ENCODE measurements at places on chromosomes 1 and 21. TPM values are rescaled to one million over a fixed set of nuclear protein-coding genes. Genes with fewer than 3 reads are reported as not detected.
A peak's percentile ranks its signal among the peaks of the same experiment; 100 is the strongest.

IFI16 gene
- 25.7 TPM for total RNA-seq

LCE3E gene
- not detected for total RNA-seq

IGSF21 gene
- 1.1 TPM for total RNA-seq

HRNR gene
- not detected for total RNA-seq

AIRE gene
- not detected for total RNA-seq

PHLDA3 gene
- 129 TPM for total RNA-seq

ARL8A gene
- total RNA-seq: 60.8 TPM

PPM1J gene
- 0.42 TPM for total RNA-seq

CBR1 gene
- total RNA-seq: 130 TPM

LYSMD1 gene
- 23.5 TPM for total RNA-seq

EPHA8 gene
- total RNA-seq: not detected

DNALI1 gene
- 15.7 TPM for total RNA-seq

SFN gene
- not detected for total RNA-seq

TNFRSF8 gene
- 2.0 TPM for total RNA-seq

DNA sequence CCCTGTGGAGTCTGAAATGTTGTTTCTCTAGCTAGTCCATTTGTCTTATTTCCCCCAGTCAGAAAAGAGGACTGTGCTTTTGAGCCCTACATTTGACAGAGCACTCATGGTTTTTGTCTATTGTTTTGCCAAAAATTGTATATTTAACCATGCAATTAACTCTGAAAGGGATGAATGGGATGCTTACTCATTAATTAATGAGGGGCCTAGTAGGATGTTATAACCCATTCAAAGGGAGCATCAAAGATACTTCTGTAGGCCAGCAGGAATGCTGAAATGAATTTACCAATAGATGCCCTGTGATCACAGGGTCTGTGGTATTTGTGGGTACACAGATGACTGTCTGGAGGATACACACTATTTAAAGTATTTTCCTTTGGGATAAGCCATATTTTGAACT is 147.7 kb downstream of the FCRL5 start:
- DNase-seq: no peak

DNA sequence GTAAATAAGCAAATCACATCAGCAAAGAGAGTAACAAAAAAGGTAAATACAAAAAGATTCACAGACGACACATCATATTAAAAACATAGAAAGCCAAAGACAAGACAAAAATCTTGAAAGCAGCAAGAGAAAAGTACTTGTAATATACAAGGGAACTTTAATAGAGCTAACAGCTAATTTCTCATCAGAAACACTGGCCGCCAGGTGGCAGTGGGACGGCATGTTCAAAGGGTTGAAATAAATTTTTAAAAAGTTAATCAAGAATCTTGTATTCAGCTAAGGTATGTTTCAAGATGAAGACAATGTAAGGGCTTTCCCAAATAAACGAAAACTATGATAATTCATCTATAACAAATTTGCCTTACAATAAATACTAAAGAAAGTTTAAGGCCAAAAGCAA is 358.1 kb downstream of the LRRIQ3 start:
- no peak for DNase-seq

GRCh38 chr21:33064623-33065390 is 5.1 kb upstream of the OLIG1 start:
- DNase-seq: no peak

GRCh38 chr1:201461645-201462441 is 7.1 kb downstream of the PHLDA3 start:
- DNase-seq: no peak

GRCh38 chr21:35203093-35203977 is 154.2 kb upstream of the RUNX1 start:
- DNase-seq: no peak

DNA sequence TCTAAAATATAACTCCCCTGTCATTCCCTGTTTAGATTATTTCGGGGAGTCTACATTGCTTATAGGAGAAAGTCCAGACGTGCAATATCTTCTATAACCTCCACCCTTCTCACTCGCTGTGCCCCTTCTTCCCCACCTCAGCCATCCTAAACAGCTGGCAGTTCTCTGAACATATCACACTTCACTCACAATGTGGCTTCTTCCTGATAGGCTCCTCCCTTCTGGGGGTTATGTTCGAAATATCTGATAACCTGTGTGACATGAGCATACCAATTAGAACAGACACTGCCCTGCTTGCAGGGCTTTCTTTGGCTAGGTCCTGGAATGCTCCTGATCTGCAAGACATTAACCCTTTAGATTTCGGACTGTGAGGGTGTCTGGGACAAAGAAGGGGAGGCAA is 274.6 kb downstream of the NFIA start:
- DNase-seq: no peak

- DNase-seq: no peak
Measured at GRCh38 chr1:157301477-157302198, 163.4 kb upstream of the ETV3 start.

DNA sequence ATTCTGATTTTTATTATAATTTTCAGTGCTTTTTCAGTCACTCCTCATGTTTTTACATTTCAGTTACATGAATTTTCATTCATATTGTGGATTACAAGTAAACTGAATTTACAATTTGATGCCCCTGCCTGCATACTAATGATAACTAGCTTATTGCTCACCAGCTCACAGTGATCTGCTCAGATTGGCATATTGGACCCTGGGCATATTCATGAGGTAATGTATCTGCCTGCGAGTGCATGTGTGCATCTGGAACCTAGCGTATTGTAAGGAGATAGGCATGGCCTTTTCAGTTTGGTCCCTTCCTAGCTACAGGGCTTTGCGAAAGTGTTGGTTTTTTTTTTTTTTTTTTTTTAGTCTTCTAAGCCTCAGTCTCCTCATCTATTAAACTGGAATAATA is 213.7 kb downstream of the SDCCAG8 start:
- DNase-seq: no peak

GRCh38 chr1:84506002-84506728 is at the start of the genes GNG5 and SPATA1:
TSS of gene GNG5 (minus strand) at chr1:84506581. CDS start at chr1:84506091, 490 bp downstream.
TSS of gene SPATA1 (plus strand) at chr1:84506386. CDS start at chr1:84516360, 9,974 bp downstream.
- DNase-seq: peak; percentile 99

DNA sequence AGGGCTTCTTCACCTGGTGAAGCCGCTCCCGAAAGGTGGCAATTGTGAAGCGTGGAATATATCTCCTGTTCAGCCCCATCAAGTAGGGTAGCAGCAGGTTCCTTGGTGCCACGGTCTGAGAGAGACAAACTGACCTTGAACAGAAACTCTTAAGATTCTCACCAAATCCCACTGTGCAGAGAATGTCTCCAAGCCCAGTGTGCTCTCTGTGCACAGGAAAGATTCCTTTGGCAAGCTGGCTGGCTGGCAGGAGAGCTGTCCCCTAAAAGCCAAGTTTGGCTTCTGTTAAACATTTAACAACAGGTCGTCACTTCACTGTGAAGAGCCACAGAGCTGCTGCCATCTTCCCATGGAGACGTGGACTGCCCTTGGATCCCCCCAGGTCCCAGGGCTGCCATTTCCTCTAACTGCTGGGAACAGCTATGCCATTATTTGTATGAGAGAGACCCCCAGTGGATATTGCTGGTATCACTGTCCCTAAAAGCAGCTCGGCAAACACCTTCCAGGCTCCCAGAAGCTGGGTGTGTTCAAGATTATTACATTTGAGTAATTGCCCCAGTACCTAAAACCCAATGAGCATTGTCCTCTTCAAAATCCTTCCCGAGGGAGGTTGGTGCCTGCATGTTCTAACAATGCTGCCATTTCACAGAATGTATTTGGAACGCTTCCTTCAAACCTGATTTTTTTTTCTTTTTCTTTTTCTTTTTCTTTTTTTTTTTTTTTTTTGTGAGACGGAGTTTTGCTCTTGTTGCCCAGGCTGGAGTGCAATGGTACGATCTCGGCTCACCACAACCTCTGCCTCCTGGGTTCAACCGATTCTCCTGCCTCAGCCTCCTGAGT is 71.8 kb downstream of the CD58 start:
- no peak for DNase-seq

DNA sequence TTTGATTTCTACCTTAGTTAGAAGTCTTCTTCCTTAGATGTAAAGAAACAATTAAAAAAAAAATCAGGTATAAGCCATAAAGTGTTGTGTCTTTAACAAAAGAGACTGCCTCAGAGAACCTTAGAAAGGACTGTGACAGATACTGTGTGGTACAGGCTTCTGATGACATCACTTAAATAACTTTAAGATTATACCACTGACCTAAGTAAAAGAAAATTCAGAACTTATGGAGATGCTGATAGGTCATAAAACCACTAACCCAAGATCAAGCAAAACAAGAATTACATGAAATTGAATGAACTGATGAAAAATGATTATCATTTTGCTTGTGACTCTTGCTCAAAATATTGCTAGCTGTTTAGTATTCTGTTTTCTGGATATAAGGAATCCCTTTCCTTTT is 220.8 kb downstream of the NRIP1 start:
- DNase-seq: no peak

DNA sequence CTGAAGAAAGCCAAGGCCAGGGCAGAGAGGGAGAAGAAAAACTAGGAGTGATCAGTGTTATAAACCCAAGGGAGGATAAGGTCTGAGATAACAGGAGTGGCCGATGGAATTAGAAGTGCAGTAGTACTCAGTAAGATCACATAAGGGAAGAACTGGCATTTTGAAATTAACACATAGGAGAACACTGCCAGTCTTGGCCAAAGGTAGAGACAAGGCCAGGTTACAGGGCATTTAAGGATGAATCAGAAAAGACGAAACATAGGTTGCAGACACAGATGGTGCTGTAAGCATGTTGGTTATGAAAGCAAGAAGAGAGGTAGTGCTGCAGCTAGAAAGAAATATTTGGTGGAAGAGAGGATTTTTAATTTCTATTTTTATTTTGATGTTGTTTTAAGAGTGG is 278.9 kb upstream of the SNX7 start:
- no peak for DNase-seq

DNA sequence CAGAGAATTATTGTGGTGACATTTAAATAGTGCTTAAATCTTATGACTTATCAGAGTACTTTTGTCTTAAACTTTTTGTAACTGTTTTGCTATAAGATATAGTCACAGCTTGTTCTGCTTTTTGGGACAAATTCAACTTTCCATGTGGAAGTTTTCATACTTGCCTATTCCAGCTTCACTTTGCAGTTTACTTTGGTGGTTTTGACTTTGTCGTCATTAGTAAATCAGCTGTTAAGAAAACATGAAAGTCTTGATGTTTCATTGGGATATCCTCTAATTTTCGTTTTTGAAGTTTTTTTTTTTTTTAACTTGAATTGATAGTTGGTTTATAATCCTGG is 31.3 kb downstream of the SDCCAG8 start:
- no peak for DNase-seq

- no peak for DNase-seq
Measured at GRCh38 chr1:85448358-85448757, 16.6 kb downstream of the DDAH1 start.

DNA sequence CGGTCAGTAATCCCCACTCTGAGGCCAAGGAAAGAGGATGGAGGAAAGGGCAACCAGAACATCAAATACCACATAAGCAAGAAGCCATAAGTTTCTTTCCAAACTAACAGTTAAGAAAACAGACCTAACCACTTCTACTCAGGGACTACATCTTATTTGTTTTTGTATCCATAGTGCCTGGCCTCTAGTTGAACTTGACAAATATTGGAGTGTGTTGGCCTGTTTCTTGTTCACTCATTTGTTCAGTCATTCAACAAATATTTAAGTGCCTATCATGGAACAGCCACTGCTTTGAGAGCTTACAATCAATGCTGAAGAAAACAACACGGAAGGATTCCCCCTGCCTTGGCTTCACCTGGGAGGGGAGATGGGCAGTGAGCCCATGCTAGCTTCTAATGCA is 69.7 kb downstream of the ST6GALNAC3 start:
- no peak for DNase-seq

DNA sequence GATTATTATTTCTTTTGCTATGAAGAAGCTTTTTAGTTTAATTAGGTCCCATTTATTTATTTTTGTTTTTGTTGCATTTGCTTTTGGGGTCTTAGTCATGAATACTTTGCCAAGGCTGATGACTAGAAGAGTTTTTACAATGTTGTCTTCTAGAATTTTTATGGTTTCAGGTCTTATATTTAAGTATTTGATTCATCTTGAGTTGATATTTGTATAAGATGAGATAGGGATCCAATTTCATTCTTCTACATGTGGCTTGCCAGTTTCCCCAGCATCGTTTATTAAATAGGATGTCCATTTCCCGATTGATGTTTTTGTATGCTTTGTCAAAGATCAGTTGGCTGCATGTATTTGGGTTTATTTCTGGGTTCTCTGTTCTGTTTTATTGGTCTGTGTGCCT is 8.5 kb upstream of the ACBD6 start:
- DNase-seq: no peak

- DNase-seq: no peak
Measured at GRCh38 chr1:54557671-54558355, 9.8 kb downstream of the ACOT11 start.

DNA sequence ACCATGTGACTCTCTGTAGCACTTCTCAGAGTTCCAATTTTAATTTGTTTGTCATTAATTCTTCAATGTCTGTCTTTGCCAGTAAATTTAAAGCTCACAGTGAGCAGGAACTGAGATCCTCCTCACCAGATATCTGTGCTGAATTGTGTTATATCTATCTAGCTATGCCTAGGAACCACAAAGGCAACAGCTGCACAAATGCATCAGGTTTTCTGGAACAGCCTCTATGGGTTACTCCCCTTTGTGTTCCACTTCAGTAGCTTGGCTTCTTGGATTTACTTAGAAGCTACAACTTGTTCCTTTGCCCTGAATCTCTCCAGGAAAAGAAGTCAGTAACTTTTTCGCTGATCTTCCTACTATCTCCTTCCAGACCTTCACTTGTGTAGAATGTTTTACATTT is 1237.8 kb upstream of the ADGRL4 start:
- no peak for DNase-seq

GRCh38 chr1:245599371-245600174 is 444.8 kb downstream of the KIF26B start:
- no peak for DNase-seq

DNA sequence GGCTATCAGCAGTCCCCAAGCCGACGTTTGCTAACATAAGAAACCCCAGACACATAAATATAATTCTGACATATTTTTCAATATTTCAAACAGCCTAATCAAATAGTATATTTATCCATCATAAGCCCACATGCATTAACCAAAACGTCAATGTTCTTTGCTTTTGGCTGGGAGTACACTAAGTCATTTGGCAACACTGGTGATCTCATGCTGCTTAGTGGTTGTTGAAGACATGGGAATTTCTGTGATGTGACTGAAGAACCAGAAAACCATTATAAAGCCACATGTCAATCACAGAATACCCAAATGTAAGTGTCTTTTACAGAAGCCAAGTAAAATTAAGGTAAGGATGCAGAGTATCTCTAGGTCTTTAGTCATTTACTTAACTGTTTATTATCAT is 57.6 kb downstream of the PLPPR5 start:
- no peak for DNase-seq
